Cardiac septum (tissue), 1 donor: ENCODE measurements at places on chromosomes 13 and 19.

DNA sequence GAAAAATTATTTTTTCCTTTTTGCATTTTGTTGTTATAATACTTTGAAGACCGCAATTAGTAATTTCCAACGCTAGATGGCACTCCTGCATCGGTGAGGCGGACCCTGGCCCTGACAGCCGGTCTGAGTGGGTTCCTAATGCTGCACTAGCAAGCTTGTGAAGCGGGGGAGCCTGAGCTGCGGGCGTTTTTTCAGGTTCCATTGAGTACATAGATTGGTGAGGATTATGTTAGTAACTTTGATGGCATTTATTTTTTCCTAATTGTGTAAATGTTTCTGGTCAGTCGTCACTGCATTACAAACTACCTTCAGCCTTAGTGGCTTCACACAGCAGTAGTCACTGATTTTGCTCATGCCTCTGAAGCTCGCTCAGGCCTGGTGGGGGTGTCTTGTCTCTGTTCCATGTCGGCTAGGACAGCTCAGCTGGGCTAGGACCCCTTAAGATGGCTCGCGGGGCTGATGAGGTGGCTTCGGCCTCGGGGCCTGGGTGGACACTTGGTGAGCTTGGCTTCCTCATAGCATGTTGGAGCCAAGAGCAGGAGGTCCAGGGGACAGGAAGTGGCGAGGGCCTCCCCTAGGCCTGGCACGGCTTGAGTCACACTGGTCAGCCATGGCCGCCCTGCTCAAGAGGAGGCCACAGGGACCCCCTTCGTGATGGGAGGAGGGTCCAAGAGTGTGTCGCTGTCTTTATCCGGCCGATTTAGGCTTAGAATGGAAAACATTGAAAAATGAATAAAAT is 25.0 kb downstream of the ERCC5 start:
- peak; percentile 82 for DNase-seq

- DNase-seq: no peak
Observed at GRCh38 chr19:23528376-23528775, 133.1 kb upstream of the ZNF91 start.

DNA sequence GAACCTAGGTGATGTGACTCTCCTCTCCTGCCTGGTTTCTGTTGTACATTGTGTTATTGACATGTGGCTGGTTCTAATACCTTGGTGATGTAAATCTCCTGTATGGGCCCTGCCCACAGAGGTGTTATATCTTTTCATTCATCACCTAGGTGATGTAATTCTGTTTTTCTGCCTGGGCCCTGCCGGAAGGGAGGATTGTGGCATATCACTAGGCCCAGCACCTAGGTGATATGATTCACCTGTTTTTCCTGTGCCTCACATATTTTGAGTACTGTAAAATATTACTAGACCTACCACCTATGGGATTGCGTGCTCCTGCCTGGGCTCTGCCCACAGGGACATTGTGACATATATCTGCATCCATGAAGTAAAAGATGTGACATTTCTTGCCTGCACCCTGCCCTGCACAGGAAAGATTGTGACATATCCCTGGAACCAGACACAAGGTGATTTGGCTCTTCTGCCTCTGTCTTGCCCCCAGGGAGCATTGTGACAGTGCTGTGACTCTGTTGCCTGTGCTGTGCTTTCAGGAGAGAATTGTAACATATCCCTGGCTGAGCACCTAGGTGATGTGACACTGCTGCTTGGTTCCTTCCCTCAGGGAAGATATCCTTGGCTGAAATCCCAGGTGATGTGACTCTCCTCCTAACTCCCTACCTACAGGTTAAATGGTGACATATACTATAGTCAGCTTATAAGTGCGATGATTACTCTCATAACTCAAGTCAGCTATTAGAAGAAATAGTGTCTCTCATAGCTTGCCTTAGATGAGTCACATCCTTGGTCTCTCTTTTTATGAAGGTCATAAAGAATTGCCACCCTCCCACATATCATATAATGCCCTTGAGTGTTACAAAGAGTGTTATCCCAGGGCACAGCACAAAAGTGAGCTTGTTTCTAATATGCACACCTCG is 13.3 kb upstream of the ZNF681 start:
- DNase-seq: no peak

- no peak for DNase-seq
Observed at GRCh38 chr13:102548811-102549210, 48.0 kb upstream of the TPP2 start.

DNA sequence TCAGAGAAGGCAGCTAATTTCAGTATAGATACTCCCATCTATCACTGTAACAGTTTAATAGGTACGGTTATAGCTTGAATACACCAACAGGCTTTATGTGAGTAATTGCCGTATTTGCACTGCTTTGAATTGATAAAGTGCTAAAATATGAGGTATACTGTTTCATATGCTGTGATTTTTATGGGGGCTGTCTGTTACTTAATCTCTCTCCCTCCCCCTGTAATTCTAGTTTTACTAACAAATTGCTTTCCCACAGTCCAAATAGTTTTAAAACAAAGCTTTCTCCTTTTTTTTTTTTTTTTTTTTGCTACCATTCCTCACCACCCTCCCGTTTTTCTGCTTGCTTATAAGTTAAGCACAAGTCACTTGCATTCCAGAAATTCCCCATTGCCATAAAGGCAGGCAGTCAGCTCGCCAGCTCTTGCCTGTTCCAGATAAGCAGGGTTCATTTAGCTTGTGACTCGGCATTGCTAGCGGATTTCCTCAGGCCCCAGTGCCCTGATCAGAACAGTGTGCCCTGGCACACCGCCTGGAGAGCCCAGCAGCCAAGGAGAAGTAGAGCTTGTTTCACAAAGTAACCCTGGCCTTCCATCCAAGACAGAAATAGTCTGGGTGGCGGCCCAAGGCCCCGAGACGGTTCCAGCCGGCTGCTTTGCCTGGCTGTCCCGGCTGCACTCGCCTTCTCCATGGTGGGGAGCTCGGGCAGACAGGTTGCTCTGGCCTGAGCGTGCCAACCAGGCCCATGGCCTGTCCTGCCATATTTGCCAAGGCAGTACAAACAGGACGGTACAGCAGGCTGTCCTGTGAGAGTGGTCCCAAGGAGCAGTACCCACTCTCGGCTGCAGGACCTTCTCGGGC is 43.5 kb upstream of the NPAS1 start:
- peak; percentile 92 for DNase-seq

DNA sequence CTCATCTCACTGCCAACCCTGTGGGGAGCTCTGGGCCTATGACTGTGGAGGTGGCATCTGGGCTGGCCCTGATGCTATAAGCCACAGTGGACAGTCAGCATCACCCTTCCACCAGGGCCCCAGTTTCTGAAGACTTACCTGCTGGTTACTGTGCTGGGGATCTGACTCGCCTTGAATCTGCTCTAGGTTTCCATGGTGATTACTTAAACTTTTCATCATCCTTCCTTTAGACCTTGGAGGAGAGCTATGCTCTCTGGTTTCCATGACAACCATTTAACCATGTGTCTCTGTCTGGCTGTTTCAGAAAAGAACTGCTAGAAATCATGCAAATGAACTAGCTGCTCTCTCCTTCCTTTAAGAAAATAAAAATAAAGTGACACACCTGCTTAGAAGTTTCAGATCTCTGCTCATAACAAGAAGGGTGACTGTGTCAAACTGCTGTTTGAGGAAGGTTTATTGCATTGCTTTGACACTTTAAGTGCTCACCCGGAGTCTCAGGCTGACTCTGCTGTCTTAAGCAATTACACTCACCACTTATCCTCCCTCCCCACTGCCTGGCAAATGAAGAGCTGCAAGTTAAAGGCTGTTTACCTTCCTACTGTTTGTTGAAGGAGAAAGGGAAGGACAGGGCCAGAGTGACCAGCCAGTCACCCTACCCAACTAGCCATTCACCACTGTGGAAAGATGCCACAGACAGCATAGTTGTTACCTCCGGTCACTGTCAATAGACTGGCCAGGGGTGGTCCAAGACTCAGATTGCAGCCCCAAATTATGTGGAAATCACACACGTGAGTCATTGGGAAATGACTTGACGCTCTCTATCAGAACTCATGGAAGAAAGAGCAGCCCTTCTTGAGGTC is 87.6 kb downstream of the HSPH1 start:
- no peak for DNase-seq

- no peak for DNase-seq
Observed at GRCh38 chr19:45917421-45918091, 3.0 kb upstream of the NANOS2 start.

DNA sequence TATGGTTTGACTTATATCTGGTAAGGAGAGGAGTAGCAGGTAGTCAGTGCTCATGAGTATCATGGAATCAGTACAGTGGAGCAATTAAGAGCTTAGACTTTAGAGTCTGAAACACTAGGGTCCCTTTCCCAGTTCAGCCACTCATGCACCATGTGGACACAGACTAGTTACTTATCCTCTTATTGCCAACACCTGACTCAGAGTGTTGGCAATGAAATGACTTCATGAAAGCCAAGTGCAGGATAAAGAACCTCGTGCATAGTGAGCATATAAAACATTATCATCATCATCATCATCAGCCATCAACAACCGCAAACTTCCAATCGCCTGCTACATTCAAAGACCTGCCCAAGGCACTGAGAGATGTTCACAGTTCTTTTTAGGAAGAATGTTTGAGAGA is 164.2 kb downstream of the FOXO1 start:
- no peak for DNase-seq

GRCh38 chr19:40190891-40191835 is at the start of gene MAP3K10:
TSS of gene MAP3K10 (plus strand) at chr19:40191426. CDS start at chr19:40192032, 606 bp downstream.
- peak; percentile 86 for DNase-seq

GRCh38 chr13:42041011-42041683 is 7.3 kb upstream of the DGKH start:
- no peak for DNase-seq

GRCh38 chr19:16144216-16144581 is 714 bp downstream of the HSH2D start:
- DNase-seq: no peak

DNA sequence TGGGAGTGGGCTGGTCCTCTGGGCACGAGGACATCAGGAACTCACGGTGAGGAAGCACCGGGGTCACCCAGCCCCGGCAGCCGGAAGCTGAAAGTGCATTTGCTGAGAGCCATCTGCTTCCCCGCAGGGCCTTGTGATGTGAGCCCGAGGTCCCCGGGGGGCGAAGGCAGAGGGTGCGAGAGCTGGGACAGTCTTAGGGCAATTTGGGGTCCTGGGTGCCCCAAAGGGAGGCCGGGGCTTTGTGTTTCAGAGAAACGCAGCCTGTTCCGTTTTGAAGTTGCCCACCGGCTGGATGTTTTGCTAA is 4.8 kb downstream of the F2RL3 start:
- no peak for DNase-seq

GRCh38 chr13:37456506-37456905 is 142.1 kb downstream of the POSTN start:
- DNase-seq: no peak

GRCh38 chr19:34348899-34349487 is 16.0 kb upstream of the GPI start:
- DNase-seq: no peak

DNA sequence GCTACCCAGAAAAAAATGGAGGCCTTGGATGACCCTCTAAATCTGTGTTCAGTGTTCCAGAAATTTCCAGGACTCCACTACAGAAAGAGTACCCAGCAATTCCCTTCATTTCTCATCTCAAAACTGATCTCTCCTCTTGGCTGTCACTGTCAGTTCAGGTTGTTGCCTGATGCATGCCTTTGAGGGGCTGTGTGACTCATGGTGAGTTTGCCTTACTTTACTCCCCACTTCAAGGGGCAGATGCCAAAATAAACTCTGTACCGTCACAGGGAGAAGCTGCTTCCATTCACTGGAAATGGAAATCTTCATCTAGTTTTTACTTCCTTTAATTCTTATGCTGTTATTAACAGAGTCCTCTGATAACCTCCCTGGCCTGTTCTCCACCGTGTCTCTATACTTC is 1075.0 kb downstream of the DIAPH3 start:
- no peak for DNase-seq

DNA sequence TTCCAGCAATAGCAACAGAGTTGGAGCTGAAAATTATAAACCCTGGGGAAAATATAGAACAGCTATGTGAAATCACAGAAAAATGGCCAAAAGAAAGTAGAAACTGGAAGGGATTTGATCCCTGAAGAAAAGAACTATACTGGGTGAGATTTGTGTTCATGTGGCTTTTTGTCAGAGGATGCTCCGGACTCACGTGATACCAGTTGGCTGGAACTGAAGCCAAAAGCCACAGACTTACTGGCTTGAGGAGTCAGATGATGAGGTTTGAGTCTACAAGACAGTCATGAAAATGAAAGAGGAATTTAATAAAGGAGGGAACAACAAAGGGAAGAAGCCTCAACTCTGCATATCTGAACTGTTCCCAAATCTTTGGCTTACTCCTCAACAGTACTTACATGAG is 427.1 kb downstream of the GPC5 start:
- no peak for DNase-seq

DNA sequence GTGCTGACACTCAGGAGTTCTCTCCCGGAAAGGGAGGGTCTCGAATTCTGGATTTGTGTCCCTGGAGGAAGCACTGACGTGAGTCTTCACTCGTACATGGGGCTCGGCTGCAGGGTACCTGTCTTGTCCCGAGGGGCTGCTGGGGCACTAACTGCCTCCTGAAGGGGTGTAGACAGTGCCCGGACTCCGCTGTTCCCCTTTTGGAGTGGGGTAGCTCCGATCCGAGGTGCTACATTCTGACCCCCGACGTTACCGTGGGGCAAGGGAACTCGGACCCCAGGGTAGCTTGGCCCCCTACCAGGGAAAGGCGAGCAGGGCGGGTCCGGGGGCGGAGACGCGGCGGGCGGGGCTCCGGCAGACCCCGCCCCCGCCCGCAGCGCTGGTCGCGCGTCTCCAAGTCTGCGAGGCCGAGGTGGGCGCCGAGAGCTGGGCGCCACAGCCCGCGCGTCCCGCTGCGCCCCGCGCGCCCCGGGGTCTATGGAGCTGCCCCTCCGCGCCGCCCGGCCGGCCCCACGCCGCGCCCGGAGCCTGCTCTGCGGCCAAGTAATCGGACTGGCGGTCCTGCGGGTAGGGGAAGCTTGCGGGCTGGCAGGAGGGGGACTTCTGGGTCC is at the start of gene NPAS1:
NPAS1 (plus strand) TSS at position 407 of the 611 bp plus-strand sequence. CDS start 1,211 bp downstream, outside the sequence.
- DNase-seq: no peak

DNA sequence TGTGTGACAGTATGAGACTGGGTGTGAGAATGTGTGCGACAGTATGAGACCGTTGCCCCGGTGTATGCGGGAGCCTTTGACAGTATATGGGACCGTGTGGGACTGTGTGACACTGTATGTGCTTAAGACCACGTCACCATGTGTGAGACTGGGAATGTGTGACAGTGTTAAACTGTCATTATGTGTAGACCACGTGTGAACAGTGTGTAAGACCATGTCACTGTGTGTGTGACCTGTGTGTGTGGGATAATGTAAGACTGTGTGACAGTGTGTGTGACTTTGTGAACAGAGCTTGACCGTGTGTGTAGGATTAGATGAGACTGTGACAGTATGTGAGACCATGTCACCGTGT is 549 bp downstream of the ZNF583 start:
- no peak for DNase-seq

DNA sequence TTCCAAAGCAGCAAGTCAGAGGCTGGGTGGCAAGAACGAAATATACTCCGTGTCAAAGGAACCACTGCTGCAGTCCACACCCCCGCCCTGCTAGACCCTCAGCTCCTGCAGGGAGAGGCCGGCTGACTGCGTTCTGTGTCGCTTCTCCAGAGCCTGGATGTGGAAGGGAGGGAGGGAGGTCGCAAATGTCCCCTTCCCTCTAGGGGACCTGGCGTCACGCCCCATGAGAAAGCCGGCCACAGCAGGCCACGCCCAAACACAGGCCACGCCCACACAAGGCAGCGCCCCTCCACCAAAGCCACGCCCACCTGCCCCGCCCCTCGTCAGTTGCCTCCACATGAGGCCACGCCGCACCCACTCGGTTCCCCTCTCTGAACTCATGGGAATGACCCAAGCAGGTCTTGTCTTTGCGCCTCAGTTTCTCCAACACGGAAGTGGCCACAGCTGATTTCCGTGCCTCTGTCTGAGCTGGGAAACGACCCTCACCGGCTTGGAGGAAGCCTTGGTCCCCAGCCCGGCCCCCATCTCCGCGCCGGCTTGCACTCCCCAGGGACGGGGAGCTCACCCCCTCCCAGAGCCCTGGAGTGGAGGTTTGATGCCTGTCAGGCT is 38.4 kb upstream of the TCF3 start:
- no peak for DNase-seq
